ENCODE measurements at places on chromosomes 4 and X.

DNA sequence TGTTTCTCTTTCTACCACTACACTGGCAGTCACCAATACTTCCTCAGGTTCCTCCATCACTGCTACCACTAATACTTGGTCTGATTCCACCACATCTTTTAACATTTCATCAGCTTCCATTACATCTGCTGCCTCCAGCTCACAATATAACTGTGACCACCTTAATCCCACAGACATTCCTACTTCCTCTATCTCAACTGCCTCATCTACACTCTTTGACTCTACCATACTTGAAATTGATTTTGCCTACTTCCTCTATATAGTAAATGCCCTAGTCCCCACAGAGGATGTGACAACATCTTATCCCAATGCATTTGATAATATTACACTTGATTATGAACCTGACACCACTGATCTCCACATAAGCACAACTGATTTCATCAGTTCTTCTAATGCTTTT, 29.0 kb downstream of the OPRPN start:
- no peak for DNase-seq

DNA sequence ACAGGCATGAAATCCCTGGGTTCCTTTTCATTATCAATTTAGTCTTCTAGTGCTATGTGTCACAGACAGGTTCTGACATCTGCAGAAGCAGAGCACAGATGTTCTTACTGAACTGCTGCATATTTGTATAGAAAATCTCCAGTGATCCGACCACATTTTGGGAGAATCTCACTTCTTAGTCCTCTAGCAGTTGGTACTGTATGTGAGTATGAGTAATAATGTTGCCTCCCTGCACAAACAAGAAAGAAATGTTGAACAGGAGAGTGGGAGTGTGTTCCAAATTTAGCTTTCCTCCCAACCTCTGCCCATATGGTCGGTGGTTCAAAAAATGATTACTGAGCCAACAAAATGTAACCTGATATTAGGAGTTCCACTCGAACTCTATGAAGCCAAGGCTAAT, 165.3 kb upstream of the GPC4 start:
- no peak for DNase-seq

DNA sequence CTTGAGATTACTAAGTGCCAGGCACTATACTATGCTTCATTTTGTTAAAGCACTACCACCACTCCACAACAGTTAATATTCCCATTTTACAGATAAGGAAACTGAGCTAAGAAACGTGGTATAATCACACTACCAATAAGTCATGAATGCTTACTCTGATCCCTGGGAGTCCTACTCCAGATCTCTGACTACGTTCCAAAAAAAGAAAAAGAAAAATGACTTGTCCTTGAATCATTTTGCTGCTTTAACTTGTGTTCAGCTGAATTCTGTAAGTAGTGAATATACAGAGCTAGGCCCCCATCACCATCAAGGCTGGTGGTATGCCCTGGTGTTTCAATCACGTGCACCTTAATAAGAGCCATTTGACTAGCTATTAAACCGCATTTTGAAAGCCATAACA, 39.4 kb downstream of the LDB2 start:
- no peak for DNase-seq

DNA sequence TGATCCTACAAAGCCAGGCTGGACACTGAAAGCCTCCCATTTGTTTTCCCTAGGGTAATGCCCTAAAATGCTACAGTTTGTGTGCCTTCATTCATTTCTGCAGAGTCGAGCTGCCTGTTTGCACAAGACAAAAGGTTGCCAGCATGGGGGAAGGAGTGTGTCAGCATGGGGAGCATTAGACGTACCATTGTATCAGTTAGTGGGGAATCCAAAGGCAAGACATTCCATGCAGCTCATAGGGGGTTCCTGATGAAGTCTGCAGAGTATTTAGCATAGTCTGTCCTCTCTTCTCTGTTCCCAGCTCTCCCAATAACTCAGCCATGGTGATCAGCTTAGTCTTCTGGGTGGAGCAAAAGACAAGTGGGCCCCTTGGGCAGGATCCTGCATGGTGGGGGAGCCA, 276.9 kb upstream of the PCDH7 start:
- DNase-seq, result no peak

- DNase-seq, result no peak
Measured at GRCh38 chrX:11474576-11474975, 181.4 kb downstream of the AMELX start.

GRCh38 chr4:26717332-26717731, 133.4 kb downstream of the TBC1D19 start:
- DNase-seq, result no peak

GRCh38 chrX:41084044-41084892, 977 bp upstream of the USP9X start:
- peak; percentile 95 for DNase-seq
